NCI-H446 treated with DMSO at 0.1 percent for 48 hours (cell line): ENCODE measurements at places on chromosomes 12 and 14.
A peak's percentile ranks its signal among the peaks of the same experiment; 100 is the strongest.

DNA sequence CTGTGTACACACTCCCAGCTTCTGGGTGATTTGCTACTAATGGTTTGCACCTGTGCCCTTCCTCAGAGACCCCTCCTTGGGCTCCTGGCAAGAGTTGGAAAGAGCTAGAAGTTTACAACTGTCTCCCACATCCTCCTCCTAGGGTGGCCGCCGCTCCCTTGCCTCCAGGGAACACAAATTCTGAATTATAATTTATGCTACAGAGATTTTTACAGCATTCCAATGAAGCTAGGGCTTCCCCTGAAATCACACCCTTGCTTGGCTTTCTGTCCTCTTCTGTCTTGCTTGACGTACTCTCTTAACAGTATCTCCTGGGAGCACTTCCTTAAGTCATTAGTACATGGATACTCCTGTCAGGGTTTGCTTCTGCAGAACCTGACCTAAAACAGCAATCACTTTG lies 180.2 kb downstream of the KCNA5 start:
- DNase-seq, result no peak

- no peak for DNase-seq
Measured at GRCh38 chr14:95442633-95443021, 73.8 kb downstream of the SYNE3 start.

GRCh38 chr14:34237081-34237480 lies 225.0 kb downstream of the SPTSSA start:
- DNase-seq, result no peak

GRCh38 chr14:57939084-57939483 lies 73.2 kb upstream of the SLC35F4 start:
- DNase-seq, result no peak

DNA sequence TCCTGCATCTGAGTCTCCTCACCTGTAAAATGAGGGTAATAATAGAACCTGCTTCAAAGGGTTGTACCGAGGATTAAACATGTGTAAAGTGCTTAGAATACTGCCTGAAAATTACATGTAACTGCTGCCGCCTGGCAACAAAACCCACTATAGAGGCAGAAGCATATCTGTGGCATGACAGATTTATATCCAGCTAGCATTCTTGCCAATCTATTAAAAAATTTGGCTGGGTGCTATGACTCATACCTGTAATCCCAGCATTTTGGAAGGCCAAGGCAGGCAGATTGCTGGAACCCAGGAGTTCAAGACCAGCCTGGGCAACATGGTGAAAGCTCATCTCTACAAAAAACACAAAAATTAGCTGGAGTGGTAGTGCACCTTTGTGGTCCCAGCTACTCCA lies 16.4 kb upstream of the KSR2 start:
- no peak for DNase-seq

DNA sequence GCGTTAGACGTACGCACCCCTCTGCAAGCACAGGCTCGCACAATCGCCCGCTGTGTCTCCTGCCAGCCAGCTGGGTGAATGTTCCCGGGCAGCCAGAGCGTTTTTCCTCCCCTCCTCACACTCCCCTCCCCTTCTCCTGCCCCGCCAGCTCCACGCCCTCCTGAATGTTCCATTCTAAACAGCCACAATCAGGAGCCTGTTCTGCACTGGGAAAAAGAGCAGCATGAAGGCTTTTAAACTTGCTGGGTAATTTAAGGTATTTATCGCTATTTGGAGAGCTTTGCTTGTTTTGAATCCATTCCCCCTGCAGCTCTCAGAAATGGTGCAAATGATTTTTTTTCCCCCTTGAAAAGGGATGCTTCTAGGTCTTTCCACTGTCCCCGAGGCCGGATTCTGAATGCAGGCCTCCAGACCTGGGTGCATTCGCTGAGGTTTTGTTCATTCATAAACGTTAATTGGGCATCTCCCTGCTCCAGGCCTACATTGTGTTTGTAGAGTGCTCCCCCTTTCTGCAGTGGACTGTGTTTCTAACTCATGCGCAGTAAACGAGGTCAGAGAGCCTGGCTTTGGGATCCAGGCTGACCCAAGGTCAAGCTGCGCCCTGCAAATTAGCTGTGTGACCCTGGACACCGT lies 212.5 kb downstream of the CHST11 start:
- peak; percentile 34 for DNase-seq

DNA sequence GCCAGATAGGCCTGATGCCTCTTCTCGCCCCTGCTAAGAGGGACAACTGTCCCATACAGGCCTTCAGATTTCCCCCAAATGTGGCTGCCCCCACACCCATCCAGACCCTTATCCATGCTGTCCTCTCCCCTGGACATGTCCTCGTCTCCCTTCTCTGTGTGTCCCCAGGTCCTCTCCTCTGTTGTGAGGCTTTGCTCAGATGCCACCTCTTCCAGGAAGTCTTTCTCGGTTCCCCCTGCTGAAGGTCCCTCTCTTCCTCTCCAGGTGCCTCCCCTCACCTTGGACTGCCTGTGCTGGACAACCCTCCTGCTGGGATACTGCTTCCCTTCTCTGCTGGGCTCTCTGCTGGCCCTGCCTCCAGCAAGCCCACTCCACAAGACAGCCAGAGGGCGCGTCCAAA lies 33.7 kb downstream of the BEGAIN start:
- DNase-seq, result no peak

DNA sequence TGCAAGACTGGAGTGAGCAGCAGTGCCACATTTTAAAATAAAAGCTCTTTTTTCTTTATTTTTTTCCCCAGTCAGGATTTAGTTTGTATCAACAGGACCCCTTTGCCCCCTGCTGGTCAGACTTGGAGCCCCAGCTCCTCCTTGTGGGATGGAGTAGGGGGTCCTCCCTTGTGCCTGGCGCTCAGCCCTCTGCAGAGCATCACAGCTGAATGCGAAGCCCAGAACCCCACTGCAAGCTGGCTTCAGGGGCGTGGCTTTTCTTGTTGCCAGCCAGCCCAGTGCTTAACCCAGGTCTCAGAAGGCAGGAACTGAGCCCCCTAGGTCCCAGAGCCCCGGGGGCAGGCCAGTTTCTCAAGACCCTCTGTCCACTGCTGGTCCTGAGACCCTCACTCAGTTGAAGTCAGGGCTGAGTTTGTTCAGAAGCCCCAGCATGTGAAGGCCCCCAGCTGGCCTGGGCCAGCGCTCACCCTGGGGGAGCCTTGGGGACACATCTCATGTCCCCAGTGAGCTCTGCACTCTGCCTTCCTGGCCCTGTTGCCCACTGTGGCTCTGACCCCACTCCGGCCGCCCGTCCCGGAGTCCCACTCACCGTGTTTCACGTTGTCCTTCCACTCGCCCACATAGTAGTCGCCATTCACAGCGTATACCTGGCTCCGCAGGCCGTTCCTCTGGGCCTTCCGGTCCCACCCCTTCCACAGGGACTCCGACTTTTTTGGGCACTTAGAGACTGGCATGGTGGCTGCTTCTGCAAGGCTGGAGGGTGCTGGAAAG lies 519 bp downstream of the MORN3 start:
- DNase-seq, result no peak

DNA sequence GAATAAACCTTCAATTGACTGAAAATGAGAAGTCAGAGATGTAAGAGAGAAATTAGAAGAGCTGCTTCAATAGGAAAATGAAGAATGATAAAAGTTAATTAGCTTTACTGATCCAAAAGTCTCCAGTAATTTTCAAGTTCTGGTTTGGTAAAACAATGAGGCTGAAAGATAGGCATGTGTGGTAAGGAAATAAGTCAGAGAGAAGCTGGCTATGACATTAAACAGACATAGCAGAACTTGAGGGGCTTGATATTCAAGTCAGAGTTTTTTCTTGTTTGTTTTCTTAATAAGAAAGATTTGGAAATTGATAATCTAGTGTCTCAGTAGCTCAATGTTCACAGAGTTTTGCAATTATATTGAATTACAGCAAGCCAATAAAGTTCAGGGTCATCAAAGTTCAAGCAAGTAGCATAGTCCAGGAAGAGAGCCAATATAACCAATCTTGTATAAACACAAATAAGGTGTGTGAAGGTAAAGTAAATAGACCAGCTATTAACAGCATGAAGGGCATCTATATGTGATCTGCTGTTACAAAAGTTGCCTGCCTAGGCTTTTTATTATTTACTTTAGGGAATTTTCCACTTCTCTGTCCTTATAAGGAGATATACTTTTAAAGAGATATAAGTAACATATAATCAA lies 1111.5 kb downstream of the TRHDE start:
- no peak for DNase-seq

DNA sequence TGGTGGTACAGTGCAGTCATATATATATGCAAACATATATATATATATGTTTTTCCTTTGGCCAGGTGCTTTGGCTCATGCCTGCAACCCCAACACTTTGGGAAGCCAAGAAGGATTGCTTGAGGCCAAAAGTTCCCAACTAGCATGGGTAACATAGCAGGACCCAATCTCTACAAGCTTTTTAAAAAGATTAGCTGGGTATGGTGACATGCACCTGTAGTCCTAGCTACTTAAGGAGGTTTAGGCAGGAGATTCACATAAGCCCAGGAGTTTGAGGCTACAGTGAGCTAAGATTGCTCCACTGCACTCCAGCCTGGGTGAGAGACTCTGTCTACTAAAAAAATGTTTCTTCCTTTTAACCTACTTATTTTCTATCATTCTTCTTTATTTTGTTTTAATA lies 10.2 kb downstream of the PZP start:
- no peak for DNase-seq

GRCh38 chr12:6294156-6295093 lies 16.1 kb upstream of the PLEKHG6 start:
- DNase-seq, result no peak

- no peak for DNase-seq
Measured at GRCh38 chr12:68673788-68674187, 13.0 kb upstream of the NUP107 start.

DNA sequence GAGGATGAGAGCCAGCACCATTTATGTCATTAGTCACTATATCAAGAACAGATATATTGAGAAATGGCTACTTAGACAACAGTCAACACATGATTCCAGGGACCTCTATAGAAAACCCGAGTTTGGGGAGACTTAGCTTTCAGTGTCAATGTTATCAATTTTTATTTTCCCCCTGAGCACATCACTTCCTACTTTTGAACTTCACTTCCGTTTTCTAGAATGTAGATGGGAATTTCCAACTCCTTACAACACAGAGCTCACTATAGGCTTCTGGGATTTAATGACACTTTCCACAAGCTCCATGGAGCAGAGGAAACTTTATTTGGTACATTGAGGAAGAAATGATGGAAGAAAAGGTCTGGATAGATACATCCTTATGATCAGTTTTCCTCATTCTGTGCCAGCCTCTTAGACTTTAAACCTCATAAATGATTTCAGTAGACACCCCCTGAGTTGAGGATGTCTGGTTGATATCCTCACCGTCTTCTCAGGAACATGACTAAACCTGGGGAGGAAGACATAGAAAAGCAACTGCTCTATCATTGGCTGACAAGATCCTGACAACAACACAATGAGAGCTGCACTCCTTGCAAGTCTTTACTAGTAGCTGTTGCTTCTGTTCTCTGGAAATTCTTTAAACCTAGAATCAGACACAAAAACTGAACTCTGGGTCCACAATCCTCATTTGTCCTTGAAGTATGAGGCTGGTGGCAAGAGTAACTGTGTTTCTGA lies 449.4 kb upstream of the OR4E1 start:
- no peak for DNase-seq

DNA sequence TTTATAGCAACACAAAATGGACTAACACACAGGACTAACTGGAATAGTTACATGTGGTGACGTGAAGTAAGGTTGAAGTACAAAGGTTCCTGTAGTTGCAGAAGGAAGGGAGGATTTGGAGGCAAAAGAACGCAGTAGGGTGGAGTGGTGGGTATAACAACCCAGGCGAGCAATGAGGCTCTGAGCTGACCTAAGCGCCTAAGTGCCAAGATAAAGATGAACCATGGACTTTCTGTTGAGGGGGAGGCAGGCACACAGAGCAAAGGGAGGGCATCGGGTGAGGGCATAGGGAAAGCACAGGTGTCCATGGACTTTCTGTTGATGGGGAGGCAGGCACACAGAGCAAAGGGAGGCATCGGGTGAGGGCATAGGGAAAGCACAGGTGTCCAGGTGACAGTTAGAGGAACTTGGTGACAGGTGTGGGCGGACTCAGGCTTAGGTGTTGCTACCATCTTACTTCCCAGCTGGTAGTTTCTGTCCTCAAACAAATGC lies 15.2 kb downstream of the SCNN1A start:
- no peak for DNase-seq

DNA sequence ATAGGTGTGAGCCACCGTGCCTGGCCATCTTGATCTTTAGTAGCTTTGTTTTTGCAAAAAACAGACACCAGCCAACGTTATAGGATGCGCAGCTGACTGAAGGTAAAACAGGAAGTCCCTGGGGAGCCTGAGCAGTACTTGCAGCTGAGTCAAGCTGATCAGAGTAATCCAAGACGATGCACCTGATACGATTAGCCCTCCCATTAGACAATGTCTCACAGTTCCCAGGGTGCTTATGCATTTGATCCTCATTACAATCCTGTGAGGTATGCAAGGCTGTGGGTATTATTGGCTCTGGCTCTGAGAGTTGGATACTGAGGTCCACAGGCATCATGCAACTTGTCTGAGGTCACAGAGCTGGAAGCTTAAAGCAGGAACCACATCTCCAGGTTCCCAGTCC lies 8.1 kb downstream of the KRT18 start:
- no peak for DNase-seq

GRCh38 chr12:31518680-31519227 lies 72.2 kb downstream of the DENND5B start:
- peak; percentile 40 for DNase-seq

DNA sequence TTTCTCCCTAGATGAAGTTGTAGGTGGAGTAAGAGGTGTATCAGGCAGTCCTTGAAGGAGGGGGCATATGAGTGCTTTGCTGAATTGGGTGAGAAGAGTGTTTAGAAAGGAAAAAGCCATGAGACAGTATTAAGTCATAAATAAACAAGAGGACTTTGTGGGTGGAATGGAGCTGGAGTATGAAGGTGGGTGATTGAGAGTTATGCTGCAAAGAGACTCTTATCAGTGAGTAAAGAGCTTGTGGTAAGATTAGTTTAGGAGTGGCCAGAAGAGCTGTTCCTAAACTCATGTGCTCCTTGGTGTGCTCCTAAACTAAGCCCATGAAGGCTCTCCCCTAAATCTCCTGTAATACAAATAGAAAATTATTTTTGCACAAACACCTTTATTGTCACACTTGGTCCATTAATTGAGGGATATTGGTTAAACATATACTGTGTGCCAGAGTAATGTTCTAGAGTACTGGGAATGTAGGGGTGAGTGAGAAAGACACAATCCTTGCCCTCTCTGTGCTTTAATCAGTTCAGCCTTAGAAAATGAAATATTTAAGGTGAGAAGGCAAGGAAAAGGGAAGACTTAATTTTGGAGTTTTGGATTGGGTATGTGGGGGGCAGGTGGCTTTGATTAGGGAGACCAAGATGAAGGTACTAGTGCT lies 9.8 kb downstream of the CHPT1 start:
- no peak for DNase-seq
